Vagina (tissue), 2 donors: ENCODE measurements at places on chromosomes 16 and 17. TPM values are rescaled to one million over a fixed set of nuclear protein-coding genes. Genes with fewer than 3 reads are reported as not detected.

Gene APOH
- total RNA-seq = not detected

GRCh38 chr17:39751016-39751543, 13.3 kb downstream of the GRB7 start:
- no peak for DNase-seq

- no peak for DNase-seq
Observed at GRCh38 chr16:19700319-19700781, 17.7 kb downstream of the KNOP1 start.

Gene FBXL16
- total RNA-seq = 4.4 TPM

DNA sequence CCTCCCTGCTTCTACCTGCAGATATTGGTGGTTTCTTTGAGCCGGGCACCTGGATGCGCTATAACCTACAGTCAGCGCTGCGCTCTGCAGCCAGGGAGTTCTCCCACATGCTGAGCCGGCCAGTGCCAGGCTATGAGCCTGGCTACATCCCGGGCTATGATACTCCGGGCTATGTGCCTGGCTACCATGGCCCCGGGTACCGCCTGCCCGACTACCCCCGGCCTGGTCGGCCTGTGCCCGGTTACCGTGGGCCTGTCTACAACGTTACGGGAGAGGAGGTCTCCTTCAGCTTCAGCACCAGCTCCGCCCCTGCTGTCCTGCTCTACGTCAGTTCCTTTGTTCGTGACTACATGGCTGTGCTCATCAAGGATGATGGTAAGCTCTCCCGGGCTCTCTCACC, 13.2 kb downstream of the CNTNAP1 start:
- no peak for DNase-seq

Gene CDH3
- total RNA-seq = 35.4 TPM

Gene CCL4
- total RNA-seq = 15.0 TPM

DNA sequence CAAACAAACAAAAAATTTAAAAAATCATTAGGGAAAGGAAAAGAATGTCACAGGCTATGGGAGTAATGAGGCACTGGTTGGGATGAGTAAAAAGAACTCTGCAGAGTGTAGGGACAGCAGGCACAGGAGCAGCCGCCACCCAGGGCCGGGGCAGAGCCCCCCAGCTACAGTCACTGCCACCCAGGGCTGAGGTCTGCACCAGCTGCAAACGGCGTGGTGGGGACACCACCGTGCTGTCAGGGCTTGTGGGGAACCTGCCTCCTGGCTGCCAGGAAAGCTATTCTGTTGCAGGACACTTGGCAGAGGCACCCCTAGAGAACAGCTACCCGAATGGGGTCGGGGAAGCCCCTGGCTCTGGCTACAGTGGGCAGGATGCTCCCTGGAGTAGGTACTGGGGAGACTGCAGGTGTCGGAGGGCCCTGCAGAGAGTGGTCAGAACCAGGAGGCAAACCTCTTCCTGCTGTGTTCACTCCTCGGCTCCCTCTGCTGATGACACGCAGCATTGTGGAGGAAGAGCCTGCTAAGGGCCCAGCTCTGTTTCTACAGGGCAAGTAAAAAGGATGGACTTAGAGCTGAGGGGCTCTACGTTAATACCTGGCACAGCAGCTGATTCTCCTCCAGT, 32.3 kb upstream of the CAPN15 start:
- DNase-seq = no peak

GRCh38 chr17:77687921-77688320, 270.6 kb upstream of the TNRC6C start:
- DNase-seq = no peak
